ENCODE measurements at places on chromosomes 7 and 10.

- no peak for DNase-seq
Observed at GRCh38 chr10:101961591-101962498, 94.1 kb downstream of the ARMH3 start.

DNA sequence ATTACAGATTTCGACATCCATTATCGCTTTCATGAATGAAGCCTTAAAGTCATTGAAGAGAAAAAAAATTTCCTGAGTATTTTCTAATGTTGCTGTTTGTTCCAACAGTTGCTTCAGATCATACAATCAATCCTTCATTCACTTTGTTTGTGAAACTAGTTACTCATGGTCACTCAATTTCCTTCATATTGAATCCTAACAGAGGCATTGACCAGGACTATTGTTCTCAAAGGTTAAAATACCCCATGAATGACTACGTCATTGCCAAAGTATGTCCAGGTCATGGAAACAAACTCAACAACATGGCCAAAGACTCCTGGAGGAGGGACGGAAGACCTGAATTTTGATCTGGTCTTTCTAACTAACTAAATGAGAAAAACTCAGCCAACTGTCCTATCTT is 54.0 kb upstream of the ABCB5 start:
- no peak for DNase-seq

GRCh38 chr7:70712942-70713341 is 419.0 kb upstream of the GALNT17 start:
- DNase-seq = no peak

- DNase-seq = no peak
Observed at GRCh38 chr10:102501201-102502028, 1.1 kb downstream of the ACTR1A start.

DNA sequence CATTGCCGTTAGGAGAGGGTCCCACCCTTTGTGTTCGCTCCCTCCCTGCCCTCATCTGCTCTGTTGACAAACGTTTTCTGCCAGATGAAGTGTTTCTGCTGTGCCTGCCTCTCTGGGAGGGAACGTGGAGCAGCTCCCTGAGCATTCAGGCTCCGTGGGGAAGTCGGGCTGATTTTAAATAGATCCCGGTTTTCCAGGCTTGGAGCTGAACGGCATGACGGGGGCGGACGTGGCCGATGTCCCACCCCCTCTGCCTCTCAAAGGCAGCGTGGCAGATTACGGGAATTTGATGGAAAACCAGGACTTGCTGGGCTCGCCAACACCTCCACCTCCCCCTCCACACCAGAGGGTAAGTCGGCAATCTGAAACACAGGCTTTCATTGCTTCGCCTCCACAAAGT is 101.9 kb upstream of the NPS start:
- DNase-seq = no peak

DNA sequence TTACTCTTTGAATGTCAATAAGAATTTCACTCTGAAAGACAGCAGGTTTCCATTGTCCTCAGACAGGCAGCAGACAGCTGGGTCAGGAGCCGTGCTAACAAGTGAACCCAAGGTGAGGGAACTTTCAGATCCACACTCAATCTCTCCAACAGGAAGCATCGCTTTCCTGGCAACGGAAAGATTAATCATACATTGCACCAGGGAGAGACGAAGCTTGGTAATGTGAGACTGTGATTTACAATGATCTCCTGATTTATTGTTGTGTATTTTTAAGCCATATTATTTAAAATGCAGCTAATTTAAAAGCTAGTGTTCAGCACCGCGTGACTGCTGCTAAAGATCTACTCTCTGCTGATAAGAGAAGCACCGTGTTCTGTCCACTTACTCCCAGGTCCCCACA is 17.5 kb upstream of the NOM1 start:
- no peak for DNase-seq

GRCh38 chr10:1652151-1652550 is 85.2 kb downstream of the ADARB2 start:
- no peak for DNase-seq

- no peak for DNase-seq
Observed at GRCh38 chr10:84237199-84238051, 3.9 kb downstream of the LRIT1 start.

DNA sequence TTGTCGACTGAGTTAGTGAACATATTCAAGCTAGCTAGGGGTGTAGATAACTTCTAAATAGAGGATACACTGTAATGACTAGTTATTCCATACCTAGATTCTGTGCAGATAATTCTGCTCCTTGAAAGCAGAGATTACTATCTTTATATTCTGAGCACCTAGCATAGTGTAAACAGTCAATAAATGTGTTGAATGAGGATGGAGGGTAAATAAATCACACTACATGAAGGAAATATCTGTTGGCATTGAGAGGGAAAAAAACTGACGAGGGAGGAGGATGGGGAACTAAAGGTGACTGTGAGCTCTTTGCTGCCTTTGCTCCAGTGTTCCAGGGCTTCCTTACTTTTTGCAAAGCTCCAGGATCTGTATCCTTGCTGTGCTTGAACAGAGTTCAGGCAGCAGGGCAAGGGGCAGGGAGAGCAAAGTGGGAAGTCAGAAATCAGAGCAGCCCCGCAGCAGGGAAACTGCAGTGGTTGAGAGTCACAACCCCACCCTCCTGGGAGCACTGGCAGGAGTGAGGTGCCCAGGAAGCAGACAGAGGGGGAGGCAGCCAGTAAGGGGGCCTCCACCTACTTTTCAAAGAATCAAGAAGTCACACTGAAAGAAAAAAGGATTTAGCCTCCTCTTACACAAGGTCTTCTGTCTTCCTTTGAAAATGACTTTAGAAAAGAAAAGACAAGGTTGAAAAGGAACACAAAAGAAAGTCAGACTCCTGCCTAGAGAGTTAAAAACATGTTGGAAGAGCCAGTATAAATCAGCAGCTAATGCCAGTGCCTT is 71.8 kb upstream of the LRRN3 start:
- no peak for DNase-seq

DNA sequence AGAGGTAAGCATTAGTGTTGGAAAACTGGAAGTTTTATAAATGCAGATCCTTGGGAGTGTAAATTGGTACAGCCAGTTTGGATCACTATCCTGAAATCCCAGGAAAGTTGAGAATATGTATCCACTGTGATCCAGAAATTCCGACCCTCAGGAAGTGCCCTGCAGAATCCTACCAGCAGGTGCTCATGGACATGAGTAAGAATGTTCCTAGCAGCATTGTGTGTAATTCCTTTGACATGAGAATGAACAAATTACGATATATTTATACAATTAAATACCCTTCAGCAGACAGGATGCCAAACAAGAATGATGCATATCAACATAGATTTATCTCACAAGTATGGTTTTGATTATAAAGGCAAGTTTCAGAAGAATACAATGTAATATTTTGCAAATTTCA is 181.6 kb downstream of the XPNPEP1 start:
- DNase-seq = no peak

- DNase-seq = no peak
Observed at GRCh38 chr10:110324805-110325280, 20.1 kb upstream of the SMNDC1 start.

DNA sequence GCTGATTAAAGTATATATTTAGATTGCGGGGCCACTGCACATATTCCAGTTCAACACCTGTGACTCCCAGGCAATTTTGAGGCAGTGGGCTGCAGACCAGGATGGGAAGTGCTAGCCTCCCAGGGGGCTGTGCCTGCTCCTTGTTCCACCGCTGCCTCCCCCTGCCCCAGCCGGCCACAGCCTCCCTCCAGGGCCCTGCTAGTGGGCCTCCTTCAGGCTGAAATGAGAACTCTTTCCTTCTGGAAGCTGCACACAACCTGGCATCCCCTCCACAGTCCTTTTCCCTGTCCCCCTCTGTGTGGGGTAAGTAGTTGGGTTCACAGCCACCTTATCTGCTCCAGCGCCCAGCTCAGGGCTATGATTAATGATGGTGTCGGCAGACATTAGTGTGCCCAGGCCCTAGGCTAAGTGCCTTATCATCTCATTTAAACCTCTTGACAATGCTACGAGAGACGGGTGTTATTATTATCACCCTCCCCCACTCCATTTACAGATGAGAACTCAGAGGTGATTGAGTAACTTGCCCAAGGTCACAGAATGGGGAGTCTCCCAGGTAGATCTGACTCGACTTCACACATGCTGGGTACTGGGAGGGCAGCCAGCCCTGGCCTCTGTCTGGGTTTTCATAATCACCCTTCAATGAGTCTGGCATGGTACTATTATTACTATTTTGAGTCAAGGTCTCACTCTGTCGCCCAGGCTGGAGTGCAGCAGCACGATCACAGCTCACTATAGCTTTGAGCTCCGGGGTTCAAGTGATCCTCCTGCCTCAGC is 10.8 kb upstream of the SFRP5 start:
- no peak for DNase-seq

DNA sequence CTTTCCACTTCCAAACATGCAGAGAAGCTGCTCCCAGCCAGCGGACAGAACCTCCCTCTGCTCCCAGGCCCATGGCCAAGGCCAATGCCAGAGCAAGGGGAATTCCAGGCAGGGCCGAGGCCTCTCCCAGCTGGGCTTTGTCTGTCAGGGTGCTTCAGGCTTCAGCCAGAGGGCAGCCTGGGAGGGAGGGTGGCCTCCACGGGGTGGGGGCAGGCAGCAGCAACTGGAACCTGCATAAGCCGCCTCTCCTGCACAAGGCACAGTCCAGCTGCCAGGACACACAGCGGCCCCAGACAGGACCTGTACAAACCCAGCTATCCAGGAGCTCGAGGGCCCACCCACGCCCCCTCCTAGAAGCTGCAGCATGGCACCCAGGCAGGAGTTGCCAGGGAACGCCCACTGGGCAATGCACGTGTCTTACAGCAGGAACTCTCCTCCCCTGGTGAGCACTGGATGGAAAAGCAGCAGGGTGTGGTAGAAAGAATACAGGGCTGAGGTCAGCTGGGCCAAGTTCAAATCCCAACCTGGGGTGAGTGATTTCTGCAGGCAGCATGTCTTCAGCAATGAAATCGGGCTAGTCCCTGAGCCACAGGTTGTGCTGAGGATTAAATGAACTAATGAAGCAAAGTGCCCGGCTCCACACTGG is 7.6 kb downstream of the FAM53B start:
- DNase-seq = no peak

DNA sequence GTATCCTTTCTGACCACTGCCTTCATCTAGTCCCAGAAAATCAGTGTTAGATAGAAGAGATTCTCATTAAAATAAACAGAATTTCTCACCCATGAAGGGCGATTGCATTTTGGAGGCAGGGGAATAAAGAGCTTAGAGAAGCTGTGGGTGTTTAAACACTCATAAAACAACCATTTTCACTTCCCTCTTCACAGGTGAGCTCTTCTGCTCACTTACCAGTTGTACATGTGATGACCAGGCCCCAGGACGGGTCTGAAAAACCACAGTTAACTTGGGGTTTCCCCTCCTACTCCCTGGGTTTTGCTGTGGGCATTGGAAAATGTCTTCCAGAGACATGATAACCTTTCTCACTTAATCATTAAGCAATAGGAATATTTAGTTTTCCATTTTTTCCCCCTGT is 411.6 kb upstream of the DPP6 start:
- DNase-seq = no peak

- DNase-seq = no peak
Observed at GRCh38 chr10:118818621-118819221, 64.0 kb upstream of the CACUL1 start.

DNA sequence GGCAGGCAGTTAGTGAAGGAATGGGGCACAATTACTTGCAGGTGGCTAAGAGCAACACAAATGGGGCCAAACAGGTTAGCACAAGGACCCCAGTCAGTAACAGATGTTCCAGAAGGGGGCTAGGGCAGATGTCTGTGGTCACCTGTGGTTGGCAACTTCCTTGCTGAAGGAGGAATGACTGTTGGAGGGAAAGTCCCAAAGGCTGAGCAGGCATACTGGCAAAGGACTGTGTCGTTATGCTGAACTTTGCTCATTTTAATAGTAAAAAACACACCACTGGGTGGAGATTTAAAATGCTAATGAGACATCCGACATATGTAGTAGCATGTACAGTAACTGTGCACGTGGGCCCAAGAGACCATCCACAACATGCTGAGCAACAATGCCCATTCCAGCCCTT is 511.6 kb downstream of the CALN1 start:
- DNase-seq = no peak

GRCh38 chr10:131102676-131103075 is 208.8 kb downstream of the TCERG1L start:
- no peak for DNase-seq

- DNase-seq = no peak
Observed at GRCh38 chr10:128571071-128571470, 444.8 kb upstream of the MKI67 start.

GRCh38 chr10:120953897-120954296 is 102.7 kb downstream of the WDR11 start:
- DNase-seq = no peak

- no peak for DNase-seq
Observed at GRCh38 chr7:70446448-70447143, 685.3 kb upstream of the GALNT17 start.

DNA sequence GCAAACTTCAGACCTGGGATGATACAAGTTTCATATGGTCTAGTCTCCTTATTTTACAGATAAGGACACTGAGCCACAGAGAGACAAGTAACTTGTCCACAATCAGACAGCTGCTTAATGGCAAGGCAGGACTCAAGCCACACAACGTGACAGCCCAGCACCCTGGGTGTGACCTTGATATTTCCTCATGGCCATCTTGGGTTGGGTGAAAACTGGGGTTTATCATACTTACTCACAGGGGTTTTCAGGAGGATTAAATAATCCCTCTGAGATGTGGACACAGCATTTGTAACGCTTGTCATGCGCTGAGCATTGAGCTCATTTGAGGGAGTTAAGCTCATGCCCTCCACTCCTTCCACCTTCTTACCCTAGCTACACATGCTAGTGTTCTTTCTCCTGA is 58.0 kb downstream of the ABLIM1 start:
- DNase-seq = no peak

GRCh38 chr7:98456866-98457265 is 56.0 kb upstream of the BAIAP2L1 start:
- no peak for DNase-seq

GRCh38 chr10:31261511-31262311 is 57.3 kb upstream of the ZEB1 start:
- DNase-seq = peak; percentile 29

- DNase-seq = no peak
Observed at GRCh38 chr7:76346778-76347177, 12.0 kb downstream of the YWHAG start.

GRCh38 chr7:15647309-15647708 is 39.2 kb downstream of the MEOX2 start:
- DNase-seq = no peak

DNA sequence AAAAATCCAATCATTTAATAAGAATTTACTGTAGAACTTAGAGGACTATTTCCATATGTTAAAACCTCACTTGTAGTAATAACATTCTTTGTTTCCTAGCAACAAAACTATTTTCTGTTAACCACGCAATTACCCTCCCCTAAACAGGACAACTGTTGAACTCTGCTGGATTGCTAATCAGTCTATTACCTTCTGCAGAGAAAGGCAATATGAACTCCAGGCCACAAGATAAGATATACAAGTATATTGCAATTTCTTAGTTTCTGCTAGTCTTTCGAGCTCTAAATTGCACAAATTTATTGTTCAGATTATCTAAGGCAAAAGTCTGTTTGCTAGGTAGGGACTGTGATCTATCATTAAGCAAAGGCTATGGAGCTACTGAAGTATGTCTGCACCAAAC is 920.1 kb upstream of the LRRN3 start:
- DNase-seq = no peak

- no peak for DNase-seq
Observed at GRCh38 chr10:133397938-133398337, 4.0 kb downstream of the MTG1 start.

All from HS-27A (cell line).